NCI-H1092 (cell line): ENCODE measurements at places on chromosomes 1 and 21.

DNA sequence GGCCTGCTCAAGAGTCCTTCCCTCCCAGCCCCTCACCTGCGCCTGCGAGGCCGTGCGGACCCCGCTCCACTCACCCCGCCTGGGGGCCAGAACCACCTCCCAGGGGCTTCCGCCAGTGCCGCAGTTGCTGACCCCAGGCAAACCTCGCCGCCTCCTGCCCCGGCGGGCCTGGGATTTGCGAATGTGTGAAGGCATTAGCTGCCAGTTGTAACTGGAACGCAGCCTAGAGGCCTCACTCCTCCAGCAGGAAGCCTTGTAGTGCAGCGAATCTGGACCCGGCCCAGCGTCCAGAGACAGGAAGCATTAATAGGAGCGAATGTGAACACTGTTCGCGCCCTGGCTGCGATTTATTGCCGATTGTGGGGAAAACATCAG is 140.9 kb upstream of the ARHGEF16 start:
- no peak for DNase-seq

- DNase-seq: no peak
These were observed 181.0 kb downstream of the DHRS3 start for GRCh38 chr1:12436817-12437599.

DNA sequence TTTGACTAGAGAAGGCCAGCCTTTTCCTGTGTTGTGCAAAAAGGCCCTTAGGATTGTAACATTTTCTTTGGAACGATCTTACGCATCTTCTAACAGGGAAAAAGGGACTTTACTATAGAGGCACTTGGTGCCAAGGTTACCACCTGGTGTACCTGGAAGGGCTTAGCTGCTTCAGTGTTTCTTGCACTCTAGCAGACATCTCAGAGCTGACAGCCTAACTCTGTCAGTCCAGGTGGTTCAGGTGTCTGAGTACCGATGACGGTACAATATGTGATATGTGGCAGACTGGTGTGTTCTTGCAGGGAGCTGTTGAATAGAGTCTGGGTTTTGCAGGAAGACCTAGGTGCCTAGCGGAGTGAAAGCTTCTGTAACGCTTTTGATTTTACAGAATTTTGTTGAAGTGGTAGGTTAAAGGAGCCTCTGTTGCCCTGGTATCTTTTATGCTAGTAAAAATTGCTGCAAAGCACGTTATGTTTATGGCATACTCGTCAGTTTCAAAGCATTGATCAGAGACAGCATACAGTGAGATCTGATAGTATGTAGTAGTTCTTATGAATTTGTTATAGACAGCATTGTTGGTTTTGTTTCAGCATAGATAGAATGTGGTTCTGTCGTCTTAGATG is 1.4 kb downstream of the MAGI3 start:
- no peak for DNase-seq

DNA sequence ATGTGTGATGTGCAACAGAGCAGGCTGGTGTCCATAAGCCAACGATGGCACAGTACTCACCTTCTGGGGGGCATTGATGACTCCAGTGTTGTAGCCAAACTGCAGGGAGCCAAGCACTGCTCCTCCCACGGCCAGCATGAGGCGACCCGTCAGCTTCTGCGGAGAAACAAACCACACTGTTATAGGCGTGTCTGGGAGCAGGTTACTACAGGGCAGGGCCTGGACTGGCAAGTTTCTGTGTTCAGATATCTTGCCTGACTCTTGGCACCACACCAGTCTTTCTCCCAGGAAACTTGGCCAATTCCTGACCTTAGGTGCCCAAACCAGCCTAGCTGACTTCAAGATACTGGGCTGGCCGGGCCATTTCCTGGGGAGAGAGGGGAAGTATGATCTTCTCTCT is 15.5 kb downstream of the SLC2A1 start:
- DNase-seq: no peak

- no peak for DNase-seq
These were observed 4.6 kb downstream of the AMIGO1 start for GRCh38 chr1:109504974-109505373.

DNA sequence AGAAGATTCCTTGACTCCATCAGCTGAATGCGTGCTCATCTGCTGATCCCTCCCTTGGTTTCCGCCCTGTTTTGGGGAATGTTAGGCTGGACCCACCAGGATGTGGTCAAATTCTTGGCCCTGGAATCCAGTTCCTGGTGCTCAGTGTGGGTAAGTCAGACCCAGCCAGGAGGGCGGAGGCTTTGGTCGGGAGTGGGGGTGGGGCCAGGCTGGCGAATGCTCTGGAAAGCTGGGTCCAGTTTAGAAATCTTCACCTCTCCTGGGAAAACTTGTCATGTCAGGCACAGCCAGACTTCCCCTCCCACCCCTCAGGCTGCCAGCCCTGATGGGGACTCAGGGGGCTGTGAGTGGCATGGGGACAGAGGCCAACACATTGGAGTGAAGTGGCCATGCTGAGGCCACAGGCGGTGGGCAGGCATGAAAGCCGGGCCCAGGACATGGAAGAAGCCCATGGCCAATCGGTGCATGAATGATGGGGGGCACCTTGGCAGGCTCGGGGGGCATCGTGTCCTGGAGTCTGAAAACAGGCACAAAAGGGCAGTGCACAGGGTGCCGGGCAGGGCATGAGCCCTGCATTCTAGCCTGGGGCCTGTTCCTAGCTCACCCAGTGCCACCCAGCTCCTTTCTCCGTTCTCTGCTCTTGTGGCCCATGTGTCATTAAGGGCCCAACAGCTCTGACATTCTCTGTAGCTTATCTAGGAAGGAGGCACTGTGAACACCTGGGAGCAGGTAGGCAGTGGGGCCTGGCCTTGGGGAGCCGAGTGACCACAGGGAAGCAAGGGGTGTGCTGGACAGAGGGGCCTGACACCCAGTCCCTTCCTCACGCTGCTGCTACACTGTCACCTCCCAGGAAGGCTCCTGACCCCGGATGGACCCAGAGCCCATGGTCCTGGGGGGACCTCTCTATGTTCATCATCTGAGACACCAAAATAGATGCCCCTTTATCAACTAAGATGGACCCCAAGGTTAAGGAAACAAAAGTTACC is 14.6 kb upstream of the PADI1 start:
- no peak for DNase-seq

DNA sequence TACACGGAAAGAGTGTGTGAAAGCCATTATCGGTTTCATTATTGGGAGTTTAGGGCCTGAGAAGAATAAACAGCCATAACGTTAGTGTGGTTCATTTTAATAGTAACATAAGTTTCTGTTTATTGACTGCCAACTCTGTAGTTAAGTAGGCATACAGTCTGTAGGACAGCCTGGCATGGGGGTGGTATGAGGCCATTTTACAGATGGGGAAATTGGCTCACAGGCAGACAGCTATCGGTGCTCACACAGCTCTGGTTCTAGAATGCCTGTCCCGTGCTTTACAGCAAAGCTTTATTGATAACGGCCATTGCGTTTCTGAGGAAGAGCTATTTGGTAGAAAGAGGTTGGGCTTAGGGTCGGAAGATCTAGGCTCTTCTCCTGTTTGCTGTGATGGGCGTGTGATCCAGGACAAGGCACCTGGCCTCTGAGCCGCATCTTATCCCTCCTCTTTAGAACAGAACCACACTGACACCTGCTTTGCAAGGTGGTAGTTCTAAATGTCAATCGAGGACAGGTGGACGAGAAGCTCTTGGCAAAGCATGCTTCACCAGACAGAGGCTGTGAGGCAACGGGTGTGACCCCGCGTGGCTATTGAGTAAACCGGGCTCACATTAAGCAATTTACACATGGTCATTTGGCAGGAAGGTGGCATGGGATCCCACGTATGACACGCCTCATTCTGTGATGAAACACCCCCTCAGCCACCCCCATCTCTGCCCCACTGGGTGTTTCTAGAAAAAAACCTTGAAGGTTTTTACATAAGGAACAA is 14.9 kb downstream of the ETS2 start:
- DNase-seq: no peak

- DNase-seq: no peak
These were observed 53.0 kb downstream of the RGS2 start for GRCh38 chr1:192861860-192862259.

GRCh38 chr1:162088281-162088969 is 18.9 kb downstream of the NOS1AP start:
- no peak for DNase-seq

DNA sequence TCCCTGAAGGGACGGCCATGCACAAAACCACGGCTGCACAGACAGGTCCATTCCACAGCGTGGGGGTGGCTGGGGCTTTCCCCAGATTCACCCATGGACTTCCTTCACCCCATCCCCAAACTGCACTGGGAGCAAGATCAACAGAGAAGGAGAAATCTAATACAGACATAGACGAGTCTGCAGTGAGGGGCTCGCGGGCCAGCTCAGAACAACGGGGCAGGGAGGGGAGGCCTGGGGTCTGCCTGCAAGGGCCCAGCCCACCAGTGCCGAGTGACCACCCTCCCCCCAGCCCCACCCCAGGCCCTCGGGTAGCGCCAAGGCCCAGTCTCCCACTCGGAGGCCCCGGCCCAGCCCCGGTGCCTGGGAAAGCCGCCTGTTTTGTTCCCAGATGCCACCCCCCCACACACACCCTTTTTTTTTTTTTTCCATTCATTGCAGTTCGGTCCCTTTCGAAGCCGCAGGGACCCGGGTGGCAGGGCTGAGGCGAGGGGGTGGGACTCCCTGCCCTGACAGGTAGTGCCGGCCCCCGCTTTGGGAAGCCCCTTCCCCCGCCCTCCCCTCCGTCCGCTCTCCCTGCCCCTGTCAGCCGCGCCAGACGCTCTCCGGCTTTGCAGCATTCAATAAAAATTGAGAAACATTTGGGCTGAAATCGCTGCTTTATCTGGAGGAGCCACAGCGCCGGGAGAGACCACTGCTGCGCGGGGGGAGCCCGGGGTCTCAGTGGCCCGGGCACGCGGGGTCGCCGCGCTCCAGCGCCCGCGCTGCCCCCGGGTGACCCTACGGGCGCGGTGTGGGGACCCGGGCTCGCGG is 543 bp upstream of the EPHB2 start:
- peak; percentile 50 for DNase-seq
